ENCODE measurements at places on chromosomes 5 and 9.

- no peak for DNase-seq
Measured at GRCh38 chr9:91558879-91559278, 135.2 kb upstream of the NFIL3 start.

GRCh38 chr5:149937610-149938009, 7.0 kb downstream of the PDE6A start:
- no peak for DNase-seq

DNA sequence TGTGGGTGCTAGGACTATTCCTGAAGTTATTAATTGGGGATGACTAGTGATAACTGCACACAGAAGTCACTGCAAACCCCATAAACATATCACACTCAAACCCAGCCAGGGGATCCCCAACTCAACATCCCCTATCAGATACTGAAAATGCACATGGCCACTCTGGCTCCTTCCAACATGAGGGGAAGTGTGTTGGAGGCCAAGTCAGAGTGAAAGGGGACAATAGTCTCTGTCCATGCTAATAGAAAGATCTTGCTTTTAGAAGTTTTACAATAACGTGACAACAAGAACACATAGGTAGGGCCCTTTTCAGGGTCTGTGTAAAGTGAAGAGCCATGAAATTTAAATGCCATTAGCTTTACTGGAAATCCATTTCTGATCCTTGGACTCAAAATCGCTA, 98.8 kb upstream of the SEMA6A start:
- no peak for DNase-seq

DNA sequence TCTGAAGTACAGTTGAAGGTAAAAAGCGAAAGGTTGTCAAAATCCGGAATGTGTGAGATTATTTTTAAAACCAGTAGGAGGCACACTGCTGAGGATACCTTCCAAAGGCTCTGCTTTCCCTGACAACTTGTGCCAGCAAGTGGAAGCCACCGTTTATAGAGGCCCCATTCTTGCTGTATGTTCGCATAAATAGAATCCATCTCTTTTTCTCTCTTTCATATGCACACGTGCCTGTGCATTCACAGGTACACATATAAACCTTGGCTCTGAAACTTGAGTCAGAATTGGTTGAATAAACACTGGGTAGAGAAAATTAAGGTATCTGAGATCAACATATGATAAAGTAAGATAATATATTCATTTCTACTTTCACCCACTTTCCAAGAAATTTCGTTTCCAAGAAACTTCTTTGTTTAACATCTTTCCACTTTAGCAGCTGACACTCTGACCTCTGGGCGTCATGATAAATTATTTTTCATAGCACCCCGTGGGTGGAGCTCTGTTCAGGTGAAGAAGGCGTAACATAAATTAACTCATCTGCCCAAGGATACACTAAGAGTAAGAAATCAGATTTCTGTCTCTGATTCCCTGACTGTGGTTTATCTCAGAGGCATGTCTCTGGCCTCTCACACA, 63.7 kb upstream of the RICTOR start:
- DNase-seq = no peak

DNA sequence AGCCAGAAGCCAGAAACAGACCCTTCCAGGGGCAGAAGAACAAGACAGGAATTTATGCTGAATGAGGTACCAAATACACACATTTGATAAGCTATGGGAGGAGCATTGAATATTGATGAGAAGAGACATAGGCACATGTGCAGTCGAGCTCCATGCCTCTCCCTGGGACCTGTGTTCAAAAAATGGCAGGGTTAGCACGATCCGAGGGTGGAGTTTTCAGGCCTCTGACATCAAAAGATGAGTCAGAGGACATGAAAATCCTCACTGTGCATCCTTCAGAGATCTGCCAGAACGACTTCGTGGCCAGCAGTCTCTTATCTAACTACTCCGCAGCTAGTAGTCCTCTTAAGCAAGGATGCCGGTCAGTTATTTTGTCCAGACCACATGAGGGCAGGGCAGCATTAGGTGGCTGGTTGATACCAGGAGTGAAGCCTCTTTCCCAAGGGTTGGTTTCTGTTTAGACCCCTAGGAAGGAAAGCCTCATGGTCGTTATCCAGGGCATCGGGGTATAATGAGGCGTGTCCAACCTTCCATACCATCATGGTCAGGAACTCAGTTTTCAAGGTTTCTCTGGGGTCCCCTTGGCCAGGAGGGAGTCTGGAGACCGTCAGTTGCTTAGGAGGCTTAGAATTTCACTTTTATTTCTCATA, 11.6 kb upstream of the CMBL start:
- DNase-seq = no peak

DNA sequence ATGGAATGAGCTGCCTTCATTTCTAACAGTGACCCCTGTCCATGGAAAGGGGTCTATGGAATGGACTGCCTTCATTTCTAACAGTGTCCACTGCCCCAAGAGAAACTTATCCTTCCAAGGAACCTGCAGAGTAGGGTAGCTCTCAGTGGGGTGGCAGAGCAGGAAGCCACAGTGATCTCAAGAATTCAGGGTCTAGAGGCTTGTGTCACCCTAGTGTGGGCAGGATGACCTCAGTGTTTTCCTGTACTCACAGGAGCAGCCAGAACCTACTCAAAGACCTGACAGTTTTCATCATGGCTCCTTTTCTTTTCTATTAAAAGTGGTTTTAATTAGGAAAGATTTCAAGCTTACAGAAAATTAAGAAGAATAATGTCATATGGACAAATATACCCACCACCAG, 27.5 kb downstream of the SEC61B start:
- no peak for DNase-seq

GRCh38 chr5:96893342-96893741, 17.0 kb downstream of the ERAP2 start:
- DNase-seq = no peak

- DNase-seq = no peak
Measured at GRCh38 chr9:79280691-79281090, 291.1 kb upstream of the TLE4 start.

DNA sequence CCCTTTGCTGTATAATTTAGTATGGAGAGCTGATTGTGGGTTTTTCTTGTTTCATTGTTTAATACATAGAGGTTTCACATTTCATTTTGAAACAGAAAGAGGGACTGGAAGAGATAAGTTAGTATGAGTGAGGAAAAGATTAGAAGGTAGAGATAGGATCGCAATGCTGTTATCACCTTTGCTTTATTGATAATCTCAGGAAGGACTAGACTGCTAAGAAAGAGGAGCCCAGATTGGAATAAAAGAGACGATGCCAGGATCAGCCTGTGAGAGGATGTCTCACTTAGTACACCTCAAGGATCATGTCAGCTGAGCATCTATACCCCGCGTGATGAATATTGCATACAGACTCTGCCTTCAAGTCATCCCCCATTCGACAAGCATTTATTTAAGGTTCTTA, 178.0 kb upstream of the DMAC1 start:
- DNase-seq = no peak

DNA sequence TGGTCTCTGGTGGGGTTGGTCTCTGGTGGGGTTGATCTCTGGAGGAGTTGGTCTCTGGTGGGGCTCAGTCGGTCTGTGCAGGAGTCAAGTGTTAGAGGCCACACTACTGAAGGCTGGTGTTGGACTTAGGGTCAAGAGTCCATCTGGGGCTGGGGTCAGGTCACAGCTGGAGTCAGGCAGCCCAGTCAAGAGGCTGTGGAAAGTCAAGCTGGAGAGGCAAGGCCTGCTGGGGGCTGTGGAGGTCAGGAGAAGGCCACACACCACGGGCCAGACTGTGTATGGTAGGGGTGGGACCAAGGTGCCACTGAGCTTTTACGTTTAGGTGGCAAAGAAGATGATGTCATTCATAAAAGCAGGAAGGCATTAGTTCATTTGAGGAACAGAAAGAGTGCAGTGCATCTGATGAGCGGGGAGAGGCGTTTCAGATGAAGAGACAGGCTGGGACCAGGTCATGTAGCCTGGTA, 16.7 kb upstream of the CD74 start:
- DNase-seq = no peak
